ENCODE measurements at places on chromosomes 6 and 20. TPM values are rescaled to one million over a fixed set of nuclear protein-coding genes. Genes with fewer than 3 reads are reported as not detected.

DNA sequence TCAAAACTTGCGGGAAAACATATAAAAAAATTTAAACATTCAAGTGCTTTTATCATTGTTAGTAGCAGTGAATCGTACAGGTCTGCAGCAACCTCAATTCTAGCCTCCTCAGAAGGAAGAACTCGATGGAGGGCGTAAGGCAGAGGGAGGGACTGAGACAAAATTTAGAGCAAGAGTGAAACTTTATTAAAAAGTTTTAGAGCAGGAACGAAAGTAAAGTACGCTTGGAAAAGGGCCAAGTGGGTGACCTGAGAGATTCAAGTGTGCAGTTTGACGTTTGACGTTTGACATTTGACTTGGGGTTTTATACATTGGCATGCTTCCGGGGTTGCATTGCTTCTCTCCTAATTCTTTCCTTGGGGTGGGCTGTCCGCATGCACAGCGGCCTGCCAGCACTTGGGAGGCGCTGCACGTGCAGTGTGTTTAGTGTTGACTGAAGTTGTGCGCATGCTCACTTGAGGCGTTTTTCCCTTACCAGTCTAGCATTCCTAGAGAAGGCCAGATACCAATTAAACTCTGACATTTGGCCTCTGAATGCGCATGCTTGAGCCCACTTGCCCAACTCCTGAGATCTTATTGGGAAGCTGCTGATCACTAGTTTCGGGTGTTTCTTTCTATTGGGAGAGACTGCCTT lies 82.6 kb downstream of the TBX18 start:
- no peaks in the 10 kb centered on the region for H3K4me1 ChIP-seq
- no peak overlapping the region for H3K4me3 ChIP-seq
- H3K36me3 ChIP-seq: no peaks in the 10 kb centered on the region
- DNase-seq: no peak
- H3K27ac ChIP-seq: no peak overlapping the region

Gene PTK7
- total RNA-seq: 126 TPM

Gene CPNE5
- total RNA-seq: 32.5 TPM

DNA sequence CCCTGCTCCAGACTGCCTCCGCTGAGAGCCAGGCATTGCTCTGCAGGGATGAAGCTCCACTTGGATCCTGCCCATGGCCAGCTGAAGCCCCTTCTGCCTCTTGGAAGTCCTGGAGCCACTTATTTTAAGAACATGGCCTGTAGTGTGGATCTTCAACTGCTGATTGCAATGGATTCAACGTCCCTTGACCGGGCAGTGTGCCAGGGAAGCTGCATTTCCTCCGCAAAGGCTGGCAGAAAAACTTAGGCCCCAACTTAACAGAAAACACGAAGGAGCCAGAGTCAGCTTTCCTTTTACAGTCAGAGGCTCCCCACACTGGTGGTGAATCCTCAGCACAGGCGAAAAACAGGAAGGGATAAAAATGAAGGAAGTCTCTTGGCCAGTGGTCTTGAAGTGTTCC lies 26.3 kb upstream of the FOXQ1 start:
- H3K4me1 ChIP-seq: peaks cover 7% of the 10 kb centered on the region
- H3K27me3 ChIP-seq: no peaks in the 10 kb centered on the region
- DNase-seq: peak; percentile 46

DNA sequence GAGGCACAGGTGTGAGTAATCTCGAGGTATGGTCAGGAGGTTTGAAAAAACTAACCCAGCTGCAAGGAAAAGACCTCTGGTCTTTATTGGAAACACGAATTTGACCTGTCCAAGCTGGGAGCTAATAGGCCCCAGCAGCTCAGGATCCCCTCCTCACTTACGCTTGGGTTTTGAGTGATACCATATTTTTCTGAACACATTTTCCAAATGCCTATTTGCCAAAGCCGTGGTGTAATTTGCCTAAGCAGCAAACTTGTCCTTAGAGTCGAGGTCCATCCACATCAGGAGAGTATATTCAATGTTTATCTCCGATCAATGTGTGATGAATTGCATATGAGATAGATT lies 128.0 kb downstream of the BCAS1 start:
- peaks cover 2% of the 10 kb centered on the region for H3K36me3 ChIP-seq
- peaks cover 18% of the 10 kb centered on the region for H3K4me1 ChIP-seq
- no peak overlapping the region for H3K4me3 ChIP-seq

Gene PAK5
- 10.5 TPM for total RNA-seq

Data from spinal cord (tissue), 10 donors.